Left ventricle myocardium superior (tissue), 1 donor: ENCODE measurements at places on chromosomes 3 and 15.

GRCh38 chr3:39284457-39284881, 4.6 kb upstream of the CX3CR1 start:
- DNase-seq = no peak

GRCh38 chr3:185280572-185281365, 26.9 kb upstream of the EHHADH start:
- no peak for DNase-seq

DNA sequence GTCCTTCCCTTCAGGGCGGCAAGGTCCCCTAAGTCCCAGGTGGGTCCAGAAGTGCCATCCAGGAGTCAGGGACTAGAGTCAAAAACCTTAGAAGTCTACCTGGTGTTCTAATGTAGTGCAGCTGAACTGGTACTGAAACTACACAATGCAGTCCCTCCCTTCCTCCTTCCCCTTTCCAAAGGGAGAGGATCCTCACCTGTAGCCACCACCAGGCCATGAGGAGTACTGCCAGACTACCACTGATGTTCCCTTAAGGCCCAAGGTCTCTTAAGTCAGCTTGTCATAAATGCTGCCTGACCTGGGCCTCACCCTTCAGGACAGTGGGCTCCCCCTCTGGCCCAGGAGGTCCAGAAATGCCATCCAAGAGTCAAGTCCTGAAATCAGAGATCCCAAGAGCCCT, 98.9 kb downstream of the ULK4 start:
- DNase-seq = no peak

DNA sequence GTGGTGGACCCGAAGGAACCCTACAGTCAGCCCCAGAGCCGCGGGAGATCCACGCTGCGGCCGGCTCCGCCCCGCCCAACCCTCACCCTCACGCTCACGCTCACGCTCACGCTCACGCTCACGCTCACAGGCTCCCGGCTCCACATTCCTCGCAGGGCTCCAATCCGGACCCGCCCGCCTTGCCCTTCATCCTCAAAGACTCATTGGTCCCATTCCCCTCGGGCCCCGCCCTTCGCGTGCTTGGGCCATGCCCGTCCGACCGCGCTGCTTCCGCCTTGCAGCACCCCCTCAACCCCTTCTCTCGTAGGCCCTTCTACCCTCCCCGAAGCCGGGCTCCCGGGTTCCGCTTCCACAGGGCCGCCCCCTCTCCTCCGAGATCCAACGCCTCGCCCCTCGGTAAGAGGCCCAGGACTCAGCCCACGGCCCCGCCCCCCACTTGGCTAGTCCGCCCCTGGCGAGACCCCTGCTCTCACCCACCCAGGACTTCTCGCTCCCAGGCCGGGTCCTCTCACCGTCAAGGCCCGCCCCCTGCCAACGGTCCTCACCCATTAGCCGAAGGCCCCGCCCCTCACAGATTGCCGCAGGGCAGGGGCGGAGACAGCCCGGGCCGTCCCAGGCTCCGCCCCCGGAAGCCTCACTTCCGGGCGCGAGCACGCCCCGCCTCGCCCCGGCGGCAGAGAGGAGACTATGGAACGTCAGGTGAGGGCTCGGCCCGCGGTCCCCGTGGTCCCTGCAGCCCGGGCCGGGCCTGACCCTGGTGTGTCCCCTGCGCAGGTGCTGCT, at the start of gene APEH:
APEH (plus strand) TSS at position 637 of the 782 bp plus-strand sequence; CDS start at position 688, 51 bp downstream.
- peak; percentile 98 for DNase-seq
